ENCODE measurements at places on chromosomes 4 and X. TPM values are rescaled to one million over a fixed set of nuclear protein-coding genes. Genes with fewer than 3 reads are reported as not detected.

- no peak for DNase-seq
Observed at GRCh38 chr4:77126809-77127208, 30.2 kb upstream of the CCNG2 start.

DNA sequence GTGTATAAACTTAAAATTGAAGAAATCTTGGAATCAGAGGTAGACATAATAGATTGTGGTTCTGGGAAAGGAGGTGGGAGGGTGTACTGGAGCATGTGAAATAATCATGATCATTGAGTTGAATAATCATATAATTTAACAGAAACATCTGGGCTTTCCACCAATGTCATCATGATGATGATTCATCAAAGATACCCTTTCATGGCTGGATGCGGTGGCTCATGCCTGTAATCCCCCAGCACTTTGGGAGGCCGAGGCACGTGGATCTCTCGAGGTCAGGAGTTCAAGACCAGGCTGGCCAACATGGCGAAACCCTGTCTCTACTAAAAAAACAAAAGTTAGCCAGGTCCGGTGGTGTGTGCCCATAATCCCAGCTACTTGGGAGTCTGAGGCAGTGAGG lies 6.7 kb upstream of the RUFY3 start:
- no peak for DNase-seq

DNA sequence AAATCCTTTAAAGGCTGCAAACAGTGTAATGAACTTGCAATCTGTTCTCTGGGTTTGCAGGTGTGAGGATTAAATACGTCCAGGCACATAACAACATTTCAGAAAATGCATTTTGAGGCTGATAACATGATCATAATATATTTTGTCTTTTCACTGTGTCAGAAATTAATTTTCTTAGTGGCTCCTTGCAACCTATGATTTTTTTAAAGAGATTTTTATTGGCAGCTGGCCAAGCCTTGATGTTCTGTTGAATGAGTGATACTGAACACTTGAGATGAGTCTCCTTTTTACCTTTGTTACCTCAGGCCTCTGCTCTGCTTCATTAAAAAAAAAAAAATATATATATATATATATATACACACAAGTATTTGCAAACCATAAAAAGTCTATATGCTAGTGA lies 68.2 kb upstream of the TENM3 start:
- DNase-seq, result no peak

DNA sequence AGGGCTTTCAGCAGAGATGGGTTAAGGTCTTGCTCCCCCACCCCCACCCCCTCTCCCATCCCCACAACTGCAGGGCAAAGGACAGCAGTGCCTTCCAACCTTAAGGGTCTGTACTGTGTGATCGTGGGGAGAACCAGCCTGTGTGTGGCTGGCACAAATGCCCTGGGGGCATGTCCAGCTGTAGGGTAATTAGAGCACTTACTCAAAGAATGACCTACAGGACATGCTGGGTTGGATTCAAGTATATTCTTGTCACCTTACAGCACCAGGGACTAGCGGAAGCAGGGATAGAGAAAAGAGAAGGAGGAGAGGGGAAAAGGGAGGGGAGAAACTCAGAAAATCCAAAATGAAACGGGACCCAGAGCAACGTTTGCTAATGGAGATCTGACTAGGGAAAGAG lies 191.3 kb upstream of the GATB start:
- no peak for DNase-seq

DNA sequence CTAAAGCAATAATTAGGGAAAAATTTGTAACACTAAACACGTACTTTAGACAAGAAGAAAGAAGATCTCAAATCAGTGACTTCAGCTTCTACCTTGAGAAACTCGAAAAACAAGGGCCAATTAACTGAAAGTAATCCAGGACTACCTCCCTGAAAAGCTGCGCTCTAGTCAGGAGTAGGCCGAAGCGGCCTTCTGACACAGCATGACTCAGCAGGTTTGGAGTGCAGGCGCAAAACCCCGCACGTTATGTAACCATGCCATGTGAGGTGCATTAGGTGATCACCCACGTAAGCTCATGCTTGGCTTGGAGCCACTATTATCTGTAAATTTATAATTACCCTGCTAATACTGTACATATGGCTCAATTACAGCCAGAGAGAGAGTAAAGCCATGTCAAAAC lies 52.8 kb upstream of the CCDC149 start:
- DNase-seq, result no peak

GRCh38 chr4:116501954-116502353 lies 583.4 kb downstream of the TRAM1L1 start:
- no peak for DNase-seq

GRCh38 chr4:88226143-88226542 lies 58.2 kb downstream of the PPM1K start:
- DNase-seq, result no peak

- no peak for DNase-seq
Observed at GRCh38 chrX:154011376-154012335, 8.0 kb downstream of the IRAK1 start.

DNA sequence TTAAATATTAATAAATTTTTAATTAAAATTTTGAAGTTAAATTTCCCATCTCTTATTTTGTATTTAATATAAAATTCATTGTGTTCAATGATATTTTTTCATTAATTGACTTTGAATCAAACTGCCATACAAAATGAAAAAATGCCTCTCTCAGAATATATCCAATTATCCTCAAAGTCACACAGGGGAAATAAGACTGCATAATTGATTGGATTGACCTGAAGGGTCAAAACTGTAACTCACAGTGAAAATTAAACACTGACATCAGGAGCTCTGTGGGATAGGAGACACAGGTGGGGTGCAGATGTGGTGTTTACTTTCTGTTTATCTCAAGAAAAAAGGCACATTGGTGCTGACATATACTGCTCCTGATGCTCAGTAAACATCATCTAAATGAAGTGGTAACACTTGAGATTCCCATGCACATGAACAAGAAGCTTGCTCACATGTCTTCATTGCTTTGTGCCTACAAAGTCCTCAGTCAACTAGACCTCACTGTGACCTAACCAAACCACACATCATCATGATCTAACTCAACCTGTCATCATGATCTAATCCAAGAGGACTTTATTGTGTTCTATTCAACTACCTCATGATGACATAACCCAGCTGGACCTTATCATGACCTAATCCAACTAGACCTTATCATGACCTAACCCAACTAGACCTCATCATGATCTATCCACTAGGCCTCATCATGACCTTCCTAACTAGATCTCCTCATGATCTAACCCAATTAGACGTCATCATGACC lies 83.7 kb downstream of the DHRSX start:
- no peak for DNase-seq

- no peak for DNase-seq
Observed at GRCh38 chr4:95156452-95156765, 392.4 kb downstream of the UNC5C start.

DNA sequence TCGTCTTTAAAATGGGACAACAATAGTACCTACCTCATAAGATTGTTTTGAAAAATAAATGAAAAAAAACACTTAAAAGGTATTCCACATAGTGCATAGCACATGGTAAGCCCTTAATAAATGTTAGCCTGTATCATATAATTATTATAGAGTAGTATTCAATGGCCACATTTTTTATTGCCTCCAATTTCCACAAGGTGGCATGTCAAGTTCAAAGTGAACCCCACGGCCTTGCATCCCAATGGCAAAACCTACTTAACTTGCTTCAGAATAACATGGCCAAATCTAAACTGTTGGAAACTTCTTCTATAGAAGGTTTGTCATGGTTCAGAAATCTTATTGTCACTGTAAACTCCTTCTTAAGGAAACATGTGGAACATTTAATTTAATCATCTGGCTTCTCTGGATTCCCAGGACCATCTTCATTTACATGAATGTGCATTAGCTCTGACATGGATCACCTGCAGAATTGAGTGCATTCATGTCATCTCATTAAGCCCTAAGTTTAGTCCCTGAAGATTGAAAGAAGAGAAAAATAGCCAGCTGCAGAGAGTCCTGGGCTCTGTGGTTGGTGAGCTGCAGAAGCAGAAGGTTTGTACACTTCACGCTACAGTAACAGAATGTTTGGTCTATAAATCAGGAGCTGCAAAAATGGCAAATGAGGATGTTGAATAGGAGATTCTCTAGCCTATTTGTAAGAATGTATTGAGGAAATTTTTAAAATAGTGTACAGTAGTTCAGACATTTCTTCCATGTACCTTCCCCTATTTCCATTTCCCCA lies 61.0 kb downstream of the ANXA3 start:
- DNase-seq, result no peak

DNA sequence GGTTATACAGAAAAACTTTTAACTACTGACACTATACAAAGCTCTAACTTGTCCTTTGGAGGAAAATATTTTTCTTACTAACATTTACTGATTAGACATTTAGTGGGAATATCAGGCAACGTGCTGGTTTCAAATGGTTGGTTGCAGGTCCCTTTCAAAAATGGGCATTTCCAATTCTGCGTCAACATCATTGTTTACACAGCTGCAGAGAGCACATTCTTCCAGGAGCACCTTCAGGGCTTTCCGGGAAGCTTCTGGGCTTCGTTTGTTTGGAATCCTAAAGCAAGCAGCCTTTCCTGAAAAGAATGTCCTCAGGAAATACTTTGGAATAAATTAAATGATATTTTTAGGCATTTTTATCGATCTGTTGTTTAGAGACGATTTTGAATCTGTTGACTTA lies 289.7 kb downstream of the TRIML1 start:
- DNase-seq, result no peak

GRCh38 chrX:152658302-152658701 lies 20.6 kb downstream of the GABRQ start:
- DNase-seq, result no peak

- no peak for DNase-seq
Observed at GRCh38 chr4:88819818-88820697, 122.4 kb upstream of the NAP1L5 start.

DNA sequence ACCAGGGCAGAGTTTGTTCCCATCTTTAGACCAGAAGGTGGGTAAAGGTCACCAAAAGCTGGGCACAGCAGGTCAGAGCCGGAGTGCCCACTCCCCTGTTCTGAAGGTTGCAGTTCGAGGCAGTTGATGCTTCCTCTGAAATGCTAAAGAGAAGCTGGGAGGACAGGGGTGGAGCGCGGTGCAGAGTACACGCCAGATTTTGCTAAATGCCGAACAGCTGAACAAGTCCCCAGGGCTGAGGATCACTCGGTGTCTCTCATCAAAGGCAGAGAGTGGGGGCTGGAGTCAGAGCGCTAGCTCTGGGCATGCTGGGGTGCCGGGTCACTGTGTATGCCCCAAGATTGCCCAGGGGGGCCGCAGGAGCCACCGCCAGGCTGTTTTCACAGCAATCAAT lies 197.0 kb downstream of the BCOR start:
- DNase-seq, result no peak

GRCh38 chr4:114015444-114015899 lies 36.0 kb upstream of the ARSJ start:
- no peak for DNase-seq

DNA sequence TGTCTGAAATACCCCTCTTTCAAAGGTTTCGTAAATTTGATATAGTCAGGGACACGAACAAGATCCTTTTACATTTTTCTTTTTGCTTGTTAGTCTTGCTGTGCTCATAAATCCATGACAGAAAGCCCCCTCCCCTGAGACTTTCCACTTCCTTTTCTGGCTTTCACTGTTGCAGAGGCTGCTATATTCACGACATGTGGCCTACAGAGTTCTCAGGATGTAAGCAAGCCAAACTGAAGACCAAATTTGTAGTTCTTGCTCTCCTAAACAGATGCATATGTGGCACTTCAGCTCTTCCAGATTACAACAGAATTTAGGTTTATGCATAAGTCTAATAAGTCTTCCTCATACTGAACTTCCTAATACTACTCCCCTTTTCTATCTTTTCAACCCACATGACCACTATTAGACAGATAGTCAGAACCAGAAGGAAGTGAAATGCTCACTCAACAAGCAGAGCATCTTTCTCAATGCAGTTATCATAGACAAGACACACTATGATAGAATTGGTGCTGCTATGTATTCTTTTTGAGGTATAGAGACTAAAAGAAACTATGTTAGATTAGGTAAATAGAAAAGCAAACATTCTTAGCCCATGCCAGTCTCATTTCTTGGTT lies 15.0 kb downstream of the BTK start:
- no peak for DNase-seq

GRCh38 chrX:1536712-1537030 lies 314 bp downstream of the P2RY8 start:
- DNase-seq, result no peak

- no peak for DNase-seq
Observed at GRCh38 chrX:45172890-45173289, 27.8 kb downstream of the DIPK2B start.

- no peak for DNase-seq
Observed at GRCh38 chrX:13283950-13284546, 35.8 kb downstream of the ATXN3L start.

DNA sequence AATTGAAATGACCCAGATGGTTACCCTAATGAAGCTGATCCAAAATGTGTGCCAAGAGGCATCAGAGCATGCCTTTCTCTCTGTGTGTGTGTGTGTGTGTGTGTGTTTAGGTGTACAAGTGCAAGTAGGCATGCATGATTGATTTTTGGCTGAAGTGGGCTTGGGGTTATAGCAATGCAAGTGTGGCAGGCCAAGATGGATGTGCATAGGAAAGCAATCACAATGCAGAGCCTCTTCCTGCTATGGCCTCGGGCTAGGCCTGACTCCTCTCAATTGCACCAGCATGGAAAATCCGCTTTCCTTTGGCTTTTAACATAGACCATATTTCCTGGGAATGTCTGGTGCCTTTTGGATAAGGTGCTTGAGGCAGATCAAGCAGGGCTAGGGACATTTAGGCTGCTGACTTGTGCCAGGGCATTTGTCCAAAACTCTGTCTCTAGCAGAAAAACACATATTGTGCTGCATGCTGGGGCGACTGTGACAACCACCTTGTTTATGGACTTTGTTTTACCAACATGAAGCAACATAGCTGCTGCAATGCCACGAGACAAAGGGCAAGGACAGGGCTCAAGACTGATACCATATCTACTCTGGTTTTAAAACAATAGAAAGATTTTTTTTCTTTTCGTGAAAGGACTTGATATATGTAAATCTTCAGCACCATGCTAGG lies 395.7 kb downstream of the RAPGEF2 start:
- no peak for DNase-seq

DNA sequence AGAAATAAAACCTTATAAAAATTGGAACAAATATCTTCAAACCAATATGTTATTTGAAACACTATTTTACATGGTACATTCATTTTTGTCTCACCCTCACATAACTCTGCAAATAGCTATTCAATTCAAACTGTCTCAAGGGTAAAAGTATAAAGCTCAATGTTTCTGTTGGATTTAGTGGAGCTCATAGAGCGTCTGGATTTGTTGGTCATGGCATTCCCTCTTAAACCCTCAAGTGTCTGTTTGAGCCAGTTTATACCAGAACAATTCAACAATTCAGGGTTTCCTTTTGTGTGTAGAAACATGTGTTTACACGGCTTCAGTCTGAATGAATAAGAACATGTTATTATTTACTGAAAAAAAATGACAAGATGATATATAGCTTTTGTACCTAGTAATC lies 161.6 kb downstream of the PCDH18 start:
- DNase-seq, result no peak

Gene DMRTC1
- total RNA-seq, result not detected

Gene GABRB1
- total RNA-seq, result 0.37 TPM

Gene TMEM129
- total RNA-seq, result 51.1 TPM

Gene DCAF4L1
- total RNA-seq, result 0.12 TPM

Gene SSX4B
- not detected for total RNA-seq

Gene SLC25A6
- total RNA-seq, result 452 TPM

Gene ADH7
- not detected for total RNA-seq

Gene SSX2B
- not detected for total RNA-seq

Gene SUPT20HL1
- not detected for total RNA-seq

Gene TDO2
- total RNA-seq, result 0.67 TPM

Gene IQCM
- 7.6 TPM for total RNA-seq

Gene MTMR8
- total RNA-seq, result 9.0 TPM
